ENCODE measurements at places on chromosomes 5 and 9. TPM values are rescaled to one million over a fixed set of nuclear protein-coding genes. Genes with fewer than 3 reads are reported as not detected.

DNA sequence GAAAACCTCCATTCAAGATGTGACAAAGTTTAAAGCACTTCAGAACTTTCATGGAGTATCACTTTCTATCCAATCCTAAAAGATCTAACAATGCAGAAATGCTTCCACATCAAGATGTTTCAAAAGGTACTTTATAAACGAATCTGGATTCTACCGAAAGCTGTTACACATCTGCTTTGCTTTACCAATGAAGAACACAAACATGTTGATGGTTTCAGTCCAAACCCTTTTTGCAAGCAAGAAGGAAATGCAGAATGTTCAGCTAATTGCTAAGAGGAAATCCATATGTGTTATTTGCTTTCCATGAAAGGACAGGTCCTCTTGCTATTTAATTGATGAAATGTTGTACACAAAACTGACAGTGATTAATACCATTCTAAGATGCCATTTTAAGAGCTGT lies 419.6 kb downstream of the EFNA5 start:
- no peak for DNase-seq

GRCh38 chr5:86879086-86879485 lies 261.3 kb downstream of the COX7C start:
- no peak for DNase-seq

GRCh38 chr9:100619194-100619593 lies 41.3 kb downstream of the CAVIN4 start:
- DNase-seq, result no peak

DNA sequence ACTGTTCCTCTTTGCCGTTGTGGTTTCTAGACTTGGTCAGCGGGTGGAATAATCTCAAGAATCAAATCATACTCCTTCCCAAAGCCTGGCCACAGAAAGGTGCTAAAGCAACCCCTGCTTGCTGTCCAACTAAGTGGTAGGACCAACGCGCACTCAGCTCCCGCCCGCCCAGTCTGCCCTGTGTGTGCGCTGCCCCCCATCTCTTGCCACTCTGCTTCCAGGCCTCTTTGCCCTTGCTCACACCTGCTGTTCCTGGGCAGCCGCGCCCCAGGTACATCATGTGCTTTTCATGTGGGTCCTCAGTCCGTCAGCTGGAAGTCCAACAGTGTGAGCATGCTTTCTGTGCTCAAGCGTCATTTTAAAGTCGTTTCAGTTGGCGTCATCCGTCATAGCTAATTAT lies 65.5 kb downstream of the SYK start:
- no peak for DNase-seq

The ZDHHC11B gene
- 0.07 TPM for total RNA-seq
